ENCODE measurements at places on chromosomes 1 and 21. TPM values are rescaled to one million over a fixed set of nuclear protein-coding genes. Genes with fewer than 3 reads are reported as not detected.

GRCh38 chr1:150562446-150563339 lies 13.5 kb downstream of the ADAMTSL4 start:
- DNase-seq = peak; percentile 45

- no peak for DNase-seq
Observed at GRCh38 chr1:117719004-117719403, 113.2 kb downstream of the TENT5C start.

GRCh38 chr1:89754518-89754917 lies 66.3 kb upstream of the LRRC8D start:
- no peak for DNase-seq

GRCh38 chr21:35398346-35398982 lies 349.4 kb upstream of the RUNX1 start:
- DNase-seq = no peak

- DNase-seq = peak; percentile 28
Observed at GRCh38 chr1:200226268-200226968, 183.4 kb downstream of the ZNF281 start.

GRCh38 chr1:17255336-17255735 lies 6.4 kb downstream of the PADI3 start:
- no peak for DNase-seq

DNA sequence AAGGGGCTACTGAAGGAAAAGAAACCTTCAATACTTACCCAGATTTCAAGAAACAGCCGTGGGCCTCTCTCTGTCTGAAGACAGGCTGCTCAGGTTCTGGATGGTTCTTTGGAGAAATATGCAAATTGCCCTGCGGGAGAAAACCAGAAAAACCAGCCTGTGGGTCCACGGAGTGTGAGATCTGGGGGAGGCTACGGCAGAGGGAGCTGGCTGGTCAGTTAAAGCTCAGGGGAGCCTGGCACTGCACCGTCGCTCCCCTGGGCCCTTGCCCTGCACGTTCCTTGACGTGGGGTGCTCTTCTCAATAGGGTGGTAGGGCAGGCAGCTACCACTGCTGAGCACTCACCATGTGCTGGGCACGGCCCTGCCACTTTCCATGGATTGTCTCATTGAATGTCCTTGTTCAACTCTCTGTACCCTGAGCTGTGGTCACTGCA lies 12.7 kb downstream of the TMCO4 start:
- DNase-seq = peak; percentile 83

- DNase-seq = no peak
Observed at GRCh38 chr21:41715649-41716281, 51.1 kb downstream of the RIPK4 start.

- DNase-seq = no peak
Observed at GRCh38 chr1:14552246-14552965, 46.1 kb upstream of the KAZN start.

GRCh38 chr1:196309386-196309785 lies 298.9 kb downstream of the KCNT2 start:
- no peak for DNase-seq

- DNase-seq = no peak
Observed at GRCh38 chr1:244197851-244198375, 146.8 kb downstream of the ZBTB18 start.

- no peak for DNase-seq
Observed at GRCh38 chr1:30920827-30921226, 12.3 kb upstream of the SDC3 start.

DNA sequence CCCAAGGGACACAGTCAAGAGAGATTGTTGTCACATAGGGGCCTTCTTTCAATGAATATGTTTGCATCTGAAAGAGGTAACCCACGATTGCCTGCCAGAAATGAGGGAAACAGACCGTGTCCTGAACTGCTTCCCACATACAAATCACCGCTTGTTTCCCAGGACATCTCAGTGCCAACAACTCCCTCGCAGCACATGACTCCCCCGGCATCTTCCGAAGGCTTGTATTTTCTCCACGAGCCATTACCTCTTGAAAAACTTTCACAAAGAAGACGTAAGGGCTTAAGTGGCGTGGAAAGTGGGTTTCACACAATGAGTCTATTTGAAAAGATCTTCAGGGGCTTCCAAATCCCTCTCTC lies 31.6 kb upstream of the PDE9A start:
- DNase-seq = no peak

DNA sequence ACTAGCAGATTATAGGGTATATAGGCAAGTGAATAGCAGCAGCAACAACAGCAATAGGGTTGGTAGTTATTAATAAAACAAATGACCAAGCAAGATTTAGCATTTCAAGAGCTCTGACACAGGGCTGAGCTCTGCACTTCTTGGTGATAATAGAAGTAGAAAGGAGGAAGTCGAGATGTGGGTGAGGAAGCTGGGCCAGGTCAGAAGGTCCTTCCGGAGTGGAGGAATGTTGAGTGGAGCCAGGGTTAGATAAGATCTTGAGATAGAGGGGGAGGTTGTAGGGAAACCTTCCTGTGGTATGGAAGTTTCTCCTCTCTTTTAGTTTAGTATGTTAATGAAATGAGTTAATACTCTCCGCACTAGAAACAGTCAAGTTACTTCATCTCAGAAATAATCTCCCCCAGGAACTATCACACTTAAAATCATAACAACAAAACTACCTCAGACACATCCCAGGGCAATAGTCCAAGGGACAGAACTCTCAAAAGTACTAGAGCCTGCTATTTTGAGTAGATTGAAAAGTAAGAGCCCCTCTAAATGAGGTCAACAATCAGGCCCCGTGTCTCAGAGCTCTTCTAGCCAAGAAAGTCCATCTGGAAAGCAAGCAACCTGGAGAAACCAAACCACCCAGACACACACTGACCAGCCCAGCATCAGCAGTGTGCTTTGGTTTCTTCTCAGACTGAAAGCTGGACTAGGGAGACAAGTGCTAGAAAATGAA lies 45.4 kb upstream of the ATP1B1 start:
- no peak for DNase-seq

ALX3 gene
- total RNA-seq = 0.35 TPM

ITGB2 gene
- 1.4 TPM for total RNA-seq

KIF2C gene
- 164 TPM for total RNA-seq

KLHDC7A gene
- total RNA-seq = 11.2 TPM

BMP8A gene
- total RNA-seq = 0.81 TPM

All from H7 (cell line).